ENCODE measurements at places on chromosomes 3 and 15.

- DNase-seq: no peak
Observed at GRCh38 chr15:66131200-66131599, 122.3 kb downstream of the MEGF11 start.

DNA sequence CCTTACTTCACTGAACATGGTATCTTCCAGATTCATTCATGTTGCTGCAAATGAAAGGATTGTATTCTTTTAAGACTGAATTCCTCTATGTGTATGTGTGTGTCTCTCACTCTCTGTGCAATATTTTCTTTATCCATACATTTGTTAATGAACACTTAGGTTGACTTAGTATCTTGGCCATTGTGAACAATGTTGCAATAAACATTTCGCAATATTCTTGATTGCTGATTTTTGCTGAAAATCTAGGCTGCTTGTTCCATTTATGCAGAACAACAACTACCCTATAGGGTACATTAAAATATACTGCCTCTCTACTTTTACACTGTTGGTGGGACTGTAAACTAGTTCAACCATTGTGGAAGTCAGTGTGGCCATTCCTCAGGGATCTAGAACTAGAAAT is 732.4 kb downstream of the CADM2 start:
- no peak for DNase-seq

GRCh38 chr3:41370307-41370706 is 171.0 kb downstream of the CTNNB1 start:
- DNase-seq: no peak

DNA sequence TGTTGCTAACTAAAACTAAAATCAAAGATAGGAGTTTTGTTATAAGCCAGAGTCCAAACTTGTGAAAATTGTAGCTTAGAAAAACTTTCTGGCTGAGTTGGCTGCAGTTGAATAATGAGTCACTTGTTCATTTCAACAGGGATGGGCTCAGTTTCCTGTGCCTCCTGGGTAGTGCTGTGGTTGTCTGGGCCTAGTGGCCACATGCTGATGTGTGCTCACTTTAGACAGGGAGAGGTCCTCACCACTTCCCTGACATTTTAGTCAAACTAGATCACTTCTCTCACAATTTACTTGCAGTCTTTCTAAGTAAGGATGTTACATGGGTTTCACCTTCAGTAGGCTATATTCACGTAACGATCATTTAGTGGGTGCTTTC is 6.3 kb upstream of the UBE2Q2 start:
- no peak for DNase-seq

- DNase-seq: no peak
Observed at GRCh38 chr15:48021336-48022086, 99.3 kb upstream of the SLC24A5 start.

- DNase-seq: no peak
Observed at GRCh38 chr15:94912760-94913159, 681.4 kb downstream of the MCTP2 start.

DNA sequence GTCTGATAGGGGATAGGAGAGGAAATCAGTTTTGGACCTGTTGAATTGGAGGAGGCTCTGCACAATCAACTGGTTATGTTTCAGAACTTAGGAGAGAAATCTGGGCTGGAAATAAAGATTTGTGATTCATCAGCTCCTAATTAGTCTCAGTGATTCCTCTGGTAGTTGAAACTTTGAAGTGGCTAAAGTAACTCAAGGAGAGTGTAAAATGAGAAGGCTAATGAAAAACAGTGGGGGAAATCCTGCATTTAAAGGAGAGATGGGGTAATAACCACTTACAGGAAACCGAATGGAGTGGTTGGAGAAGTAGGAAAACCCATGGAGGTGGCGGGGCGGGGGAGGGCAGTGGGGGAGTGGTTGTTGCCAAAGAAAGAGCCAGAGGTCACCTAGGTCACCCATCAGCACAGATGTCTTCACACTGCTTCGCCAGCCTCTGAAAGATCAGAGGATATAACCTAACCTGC is 32.6 kb downstream of the MAP2K5 start:
- DNase-seq: no peak

GRCh38 chr3:28922376-28922775 is 358.5 kb upstream of the RBMS3 start:
- no peak for DNase-seq

DNA sequence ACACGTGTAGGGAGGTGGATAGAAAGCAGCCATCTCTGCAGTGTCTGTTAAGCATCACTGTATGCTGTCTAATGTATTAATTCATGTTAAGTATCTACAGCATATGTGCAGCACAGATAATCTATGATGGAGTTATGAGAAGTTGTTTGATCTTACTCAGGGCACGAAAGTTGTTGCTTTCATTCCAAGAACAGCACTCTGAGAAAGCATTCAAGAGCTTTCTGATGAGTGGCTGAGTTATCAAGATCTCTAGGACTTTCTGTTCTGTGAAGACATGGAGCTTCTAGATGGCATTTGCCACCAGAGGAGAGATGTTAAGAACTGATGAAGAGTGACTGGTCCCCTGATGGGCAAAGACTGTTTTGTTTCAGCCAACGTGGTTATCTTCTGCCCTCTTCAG is 22.6 kb upstream of the TPRG1 start:
- no peak for DNase-seq

- DNase-seq: no peak
Observed at GRCh38 chr3:100386437-100387074, 14.3 kb downstream of the TOMM70 start.

DNA sequence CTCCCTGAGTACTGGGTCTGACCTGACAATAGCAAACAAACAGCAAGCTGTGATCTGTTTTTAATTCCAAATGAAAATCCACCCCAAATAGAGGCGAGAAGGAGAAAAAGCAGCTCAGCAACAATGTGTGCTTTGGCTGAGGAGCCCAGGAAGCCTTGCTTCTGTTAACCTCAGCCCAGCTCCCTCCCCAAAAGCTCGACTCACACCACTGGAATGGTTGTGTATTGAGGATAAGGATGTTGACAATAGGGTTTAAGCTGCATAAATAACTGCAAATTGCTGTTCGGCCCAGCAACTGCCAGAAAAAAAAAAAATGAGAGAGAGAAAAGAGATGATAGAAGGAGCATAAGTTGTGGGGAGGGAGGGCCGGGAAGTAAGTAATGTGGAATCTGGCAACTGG is 104.0 kb upstream of the TBC1D5 start:
- DNase-seq: no peak

GRCh38 chr3:130635285-130635684 is 111.3 kb downstream of the PIK3R4 start:
- DNase-seq: no peak

DNA sequence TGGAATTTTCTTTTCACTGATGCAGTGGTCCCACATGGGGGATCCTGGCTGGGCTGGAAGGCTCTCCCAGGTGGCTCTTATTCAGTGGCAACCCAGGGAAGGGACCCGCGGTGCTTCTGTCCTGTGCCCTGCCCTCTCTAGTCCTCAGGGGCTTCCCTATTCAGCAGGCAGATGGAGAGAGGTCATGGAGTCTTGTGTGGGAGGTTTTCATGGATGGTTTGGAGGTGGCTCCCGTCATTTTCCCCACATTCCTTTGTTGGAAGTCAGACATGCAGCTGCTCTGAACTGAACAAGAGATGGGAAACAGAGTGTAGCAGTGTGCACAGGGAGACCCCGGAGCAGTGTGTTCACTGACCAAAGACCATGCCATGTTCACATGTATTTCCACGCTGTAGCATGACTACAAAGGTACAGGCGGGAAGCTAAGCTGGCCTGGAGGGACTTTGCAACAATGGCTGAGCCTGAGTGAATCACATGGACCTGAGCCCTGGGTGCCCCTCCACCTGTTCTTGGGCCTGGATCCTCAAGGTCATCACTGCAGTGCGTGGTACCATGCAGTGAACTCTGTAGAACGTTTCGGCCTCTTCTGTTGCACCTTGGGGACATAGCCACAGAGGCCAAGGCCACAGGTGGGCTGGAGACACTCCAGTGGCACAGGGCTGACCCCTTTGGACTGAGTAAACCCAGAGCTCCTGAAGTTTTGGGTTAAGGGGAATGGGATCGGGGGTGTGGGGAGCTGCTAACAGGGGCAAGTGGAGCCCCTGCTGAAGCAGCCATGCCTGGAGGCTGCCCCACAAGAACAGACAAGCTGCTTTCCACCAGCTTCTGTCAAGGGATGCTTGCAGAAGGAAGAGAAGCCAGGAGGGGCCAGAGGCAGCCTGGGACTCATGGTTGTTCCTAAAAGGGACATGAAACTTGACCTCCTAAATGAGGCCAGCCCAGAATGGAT is 123.0 kb downstream of the ASB7 start:
- DNase-seq: no peak

DNA sequence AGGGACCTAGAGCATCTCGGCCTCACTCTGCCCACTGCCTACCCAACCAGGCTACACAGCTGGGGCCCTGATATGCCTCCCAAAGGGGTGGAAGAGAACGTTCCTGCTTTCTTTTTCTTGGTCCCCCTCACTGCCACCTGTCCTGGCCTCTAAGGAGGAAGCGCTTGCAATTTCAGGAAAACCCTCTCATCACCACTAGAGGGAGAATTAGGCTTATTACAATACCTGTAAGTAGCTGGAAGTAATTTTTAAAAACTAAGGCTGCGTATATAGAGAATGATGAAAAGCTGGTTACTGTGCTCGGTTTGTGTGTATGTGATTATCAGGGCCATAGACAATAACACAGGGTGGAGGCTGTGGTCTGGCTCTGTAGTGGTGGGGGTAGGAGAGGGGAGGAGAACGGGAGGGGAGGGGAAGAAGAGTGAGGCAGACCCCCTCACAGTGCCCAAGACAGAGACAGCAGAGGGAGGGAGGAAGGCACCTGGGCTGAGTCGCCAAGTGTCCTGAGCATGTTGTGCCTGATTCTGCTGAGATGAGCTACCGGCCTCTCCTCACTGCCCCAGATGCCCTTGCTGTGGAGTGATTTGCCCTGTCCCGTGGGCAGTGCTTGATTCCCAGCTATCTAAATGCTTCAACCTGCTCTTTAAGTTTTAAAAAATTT is 3.3 kb downstream of the GABRG3 start:
- DNase-seq: no peak

- no peak for DNase-seq
Observed at GRCh38 chr3:163266731-163267130, 1770.1 kb downstream of the OTOL1 start.

GRCh38 chr3:4664412-4664811 is 171.3 kb downstream of the ITPR1 start:
- DNase-seq: no peak

DNA sequence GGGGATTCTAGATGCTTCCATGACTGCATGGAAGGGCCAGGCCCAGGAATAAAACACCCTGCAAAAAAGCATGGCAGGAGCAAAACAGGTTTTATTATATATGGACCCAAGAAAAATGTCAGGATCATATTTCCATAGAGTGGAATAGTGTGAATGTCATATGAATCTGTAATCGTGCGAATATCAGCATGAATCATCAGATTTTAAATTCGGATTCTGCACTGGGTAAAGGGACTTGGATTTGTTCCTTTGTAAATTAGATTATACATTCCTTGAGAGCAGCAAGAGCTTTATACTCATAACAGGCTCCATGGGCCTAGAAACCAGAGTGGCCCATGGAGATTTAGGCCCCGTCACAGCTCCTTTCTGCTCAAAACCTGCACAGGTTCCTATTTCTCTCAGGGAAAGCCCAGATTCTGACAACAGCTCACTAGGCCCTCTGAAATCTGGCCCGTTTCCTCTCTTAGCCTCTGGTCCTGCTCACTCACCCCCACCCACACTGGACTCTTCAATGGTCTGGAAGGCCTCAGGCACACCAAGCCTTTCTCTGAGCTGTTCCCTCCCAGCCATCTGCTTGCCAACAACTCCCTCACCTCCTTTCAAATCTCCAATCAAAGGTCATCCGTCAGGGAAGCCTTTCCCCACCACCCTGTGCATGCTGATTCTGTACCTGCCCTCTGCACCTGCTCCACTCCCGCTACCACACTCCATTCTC is 76.0 kb downstream of the FEM1B start:
- no peak for DNase-seq

DNA sequence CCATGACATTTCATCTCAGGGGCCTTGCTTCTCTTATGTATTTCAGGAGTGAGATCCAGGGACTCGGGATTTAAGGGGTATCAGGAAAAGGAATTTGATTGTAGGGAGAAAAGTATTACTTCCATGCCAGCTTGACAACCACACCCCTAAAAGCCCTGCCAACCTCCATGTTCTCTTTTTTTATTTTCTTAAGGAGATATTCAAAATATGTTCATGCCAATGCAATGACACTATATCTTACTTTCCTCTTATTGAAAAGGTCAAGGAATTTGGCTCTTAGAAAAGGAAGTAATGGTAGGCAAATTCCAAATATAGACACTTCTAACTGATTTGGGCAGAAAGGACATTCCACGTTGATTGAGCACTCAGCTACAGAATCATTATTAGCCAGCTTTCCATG is 407.5 kb upstream of the NECTIN3 start:
- DNase-seq: no peak

DNA sequence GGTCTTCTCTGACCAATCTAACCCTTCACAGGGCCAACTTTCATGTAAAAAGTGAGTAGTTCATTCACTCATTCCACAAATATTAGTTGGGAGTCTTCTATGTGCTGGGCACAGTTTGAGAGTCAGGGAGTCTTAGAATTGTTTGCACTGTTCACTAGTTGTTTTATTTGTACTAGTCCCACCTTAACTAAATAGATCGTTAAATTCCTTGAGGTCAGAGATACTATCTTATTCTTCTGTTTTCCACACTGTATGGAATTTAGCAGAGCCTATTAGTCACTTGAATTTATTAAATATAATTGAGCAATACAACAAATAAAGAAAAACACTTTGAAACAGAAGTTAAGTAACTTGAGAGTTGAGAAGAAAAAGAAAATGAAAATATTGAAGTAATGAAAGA is 40.8 kb upstream of the SPTSSB start:
- no peak for DNase-seq

GRCh38 chr3:106337116-106337515 is 468.3 kb upstream of the CBLB start:
- DNase-seq: no peak

DNA sequence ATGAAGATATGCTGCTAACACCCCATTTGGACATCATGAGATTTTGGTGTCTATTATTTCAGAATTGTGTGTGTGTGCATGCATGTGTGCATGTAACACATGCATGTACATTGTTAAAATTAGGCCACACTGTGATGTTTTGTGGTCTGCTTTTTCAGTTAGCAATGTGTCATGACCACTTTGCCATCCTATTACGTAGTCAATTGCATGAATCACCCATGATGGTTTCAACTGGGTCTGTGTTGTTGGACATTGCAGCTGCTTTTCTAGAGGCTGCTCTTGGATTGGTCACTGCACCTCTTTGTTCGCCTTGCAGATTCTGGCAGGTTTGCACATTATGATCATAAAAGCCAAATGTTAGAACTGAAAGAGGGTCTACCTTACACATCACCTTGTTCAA is 101.0 kb upstream of the THBS1 start:
- no peak for DNase-seq

GRCh38 chr3:57389271-57389670 is 96.8 kb upstream of the ASB14 start:
- DNase-seq: no peak

DNA sequence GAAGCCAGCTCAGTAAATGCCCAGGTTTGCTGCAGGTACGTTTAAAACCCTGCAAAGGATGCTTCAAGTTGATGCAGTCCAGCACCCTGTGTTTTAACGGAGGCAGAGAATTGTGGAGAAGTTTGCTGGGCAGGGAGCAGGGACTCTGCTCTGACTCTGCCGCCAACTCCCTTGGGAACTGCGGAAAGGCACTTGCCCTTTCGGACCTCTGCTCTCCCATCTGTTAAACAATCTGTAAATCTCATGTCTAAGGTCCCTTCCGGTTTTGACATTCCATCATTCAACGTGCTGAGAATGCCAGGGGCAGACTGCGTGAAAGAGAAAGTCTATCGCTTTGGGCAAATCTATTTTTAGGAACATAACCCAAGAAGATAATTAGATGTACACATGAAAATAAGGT is 184.5 kb downstream of the OPA1 start:
- no peak for DNase-seq

Measured in activated T-cell treated with anti-CD3 and anti-CD28 coated beads for 24 hours (primary cell).